ENCODE measurements at places on chromosomes 5 and 9.

- no peak for DNase-seq
Observed at GRCh38 chr9:111599092-111599954, at the start of gene PTGR1. TSS of gene PTGR1 (minus strand) at chr9:111599647. CDS start at chr9:111597422, 2,225 bp downstream.

- DNase-seq, result no peak
Observed at GRCh38 chr9:119709431-119709830, 340.2 kb upstream of the BRINP1 start.

DNA sequence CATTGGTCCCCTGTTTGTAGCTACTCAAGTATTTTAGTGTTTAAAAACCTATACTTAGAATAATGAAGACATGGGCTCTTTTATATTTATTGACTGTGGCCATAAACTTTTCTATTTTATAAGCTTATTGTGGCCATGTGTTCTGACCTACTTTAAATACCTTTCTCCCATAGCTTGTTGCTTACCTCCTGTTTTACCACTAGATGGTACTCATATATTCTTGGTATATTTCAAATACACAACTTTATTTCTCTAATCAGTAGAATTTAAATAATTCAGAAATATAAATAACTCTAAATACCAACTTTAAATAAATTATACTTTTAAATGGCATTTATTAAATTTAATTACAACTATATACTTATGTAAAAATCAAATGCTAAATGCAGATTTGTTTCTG is 498.0 kb downstream of the PRDM9 start:
- no peak for DNase-seq

GRCh38 chr9:23322392-23322791 is 503.6 kb downstream of the ELAVL2 start:
- DNase-seq, result no peak

- no peak for DNase-seq
Observed at GRCh38 chr5:150488519-150489359, 19.2 kb upstream of the NDST1 start.

DNA sequence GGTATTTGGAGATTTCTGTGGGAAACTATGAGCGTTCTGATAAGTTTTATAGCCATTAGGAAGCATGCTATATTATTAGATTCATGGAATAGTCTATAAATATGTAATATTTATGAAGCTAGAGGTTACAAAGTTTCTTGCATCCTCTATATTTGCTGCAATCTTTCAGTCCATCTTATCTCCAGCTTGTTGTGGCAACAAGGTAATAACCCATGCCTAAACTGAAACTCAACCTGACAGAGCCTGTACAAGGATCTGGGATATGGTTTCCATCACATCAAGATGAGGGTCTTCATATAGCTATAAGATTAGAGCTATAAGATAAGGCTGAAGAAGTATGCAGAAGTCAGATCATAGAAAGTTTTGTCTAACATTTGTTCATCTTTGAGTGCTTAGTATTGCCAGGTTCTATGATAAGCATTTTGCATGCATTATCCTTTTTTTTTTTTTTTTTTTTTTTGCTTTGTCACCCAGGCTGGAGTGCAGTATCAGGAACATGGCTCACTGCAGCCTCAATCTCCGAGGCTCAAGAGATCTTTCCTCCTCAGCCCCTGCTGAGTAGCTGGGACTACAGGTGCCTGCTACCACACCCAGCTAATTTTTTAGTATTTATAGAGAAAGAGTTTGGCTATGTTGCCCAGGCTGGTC is 14.8 kb downstream of the BAAT start:
- no peak for DNase-seq

DNA sequence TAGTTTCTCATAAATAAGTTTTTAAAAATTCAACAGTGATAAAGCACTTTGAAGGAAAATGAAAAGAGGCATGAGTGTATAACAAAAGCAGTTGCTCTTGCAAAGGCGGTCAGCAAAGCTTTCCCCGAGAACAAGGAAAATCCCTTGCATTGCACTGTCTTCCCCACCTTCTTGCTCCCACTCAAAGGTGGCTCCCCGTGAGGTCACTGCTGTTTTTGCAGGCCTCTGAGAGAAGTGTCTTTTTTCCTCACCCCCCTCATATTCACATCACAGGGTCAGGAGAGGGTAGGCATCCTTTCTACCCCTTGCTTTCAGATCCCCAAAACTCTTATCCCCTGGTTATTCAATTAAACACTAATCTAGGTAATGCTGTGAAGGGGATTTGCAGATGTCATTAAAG is 15.2 kb upstream of the SLC36A1 start:
- no peak for DNase-seq

DNA sequence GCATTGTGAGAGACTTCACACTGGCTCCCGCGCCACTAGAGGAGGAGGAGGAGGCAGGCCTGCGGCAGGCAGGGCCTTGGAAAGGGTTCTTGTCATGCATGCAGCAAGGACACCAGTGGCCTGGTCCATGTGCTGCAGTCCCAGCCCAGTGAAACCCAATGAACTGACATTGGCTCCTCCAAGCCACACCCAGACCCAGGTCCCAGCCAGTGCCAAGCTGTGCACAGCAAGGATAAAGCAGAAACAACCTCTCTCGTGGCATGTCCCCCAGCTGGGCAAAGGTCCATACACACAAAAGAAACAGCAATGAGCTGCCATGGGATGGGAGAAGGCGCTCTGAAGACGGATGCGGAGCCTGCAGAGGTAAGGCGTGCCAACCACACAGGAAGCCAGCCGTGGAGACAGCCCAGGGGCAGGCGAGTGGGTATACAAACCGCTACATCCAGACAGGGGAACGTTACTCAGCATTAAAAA is 89.2 kb downstream of the SEMA4D start:
- peak; percentile 63 for DNase-seq

- DNase-seq, result peak; percentile 42
Observed at GRCh38 chr5:10563110-10563944, 543 bp upstream of the ANKRD33B start.

GRCh38 chr9:117952581-117952980 is 248.4 kb downstream of the TLR4 start:
- no peak for DNase-seq

- no peak for DNase-seq
Observed at GRCh38 chr5:164364237-164365208, 859.1 kb downstream of the MAT2B start.

DNA sequence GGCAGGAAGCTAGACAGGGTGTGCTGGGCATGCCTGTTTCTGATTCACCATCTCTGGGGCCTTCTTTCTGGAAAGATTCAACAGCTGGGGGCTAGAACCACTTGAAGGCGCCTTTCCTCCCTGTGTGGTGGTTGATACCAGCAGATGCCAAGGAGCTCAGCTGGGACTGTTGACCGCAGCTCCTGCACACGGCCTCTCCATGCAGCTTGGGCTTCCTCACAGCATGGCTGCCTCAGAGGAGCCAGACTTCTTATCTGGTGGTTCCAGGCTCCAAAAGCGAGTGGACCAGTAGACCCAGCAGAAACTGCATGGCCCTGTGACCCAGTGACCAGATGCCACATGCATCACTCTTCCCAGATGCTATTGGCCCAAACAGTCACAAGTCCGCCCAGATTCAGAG is 74.7 kb upstream of the COL5A1 start:
- DNase-seq, result no peak

GRCh38 chr9:125913551-125913950 is 166.4 kb downstream of the PBX3 start:
- no peak for DNase-seq

- no peak for DNase-seq
Observed at GRCh38 chr5:86665984-86666760, 48.4 kb downstream of the COX7C start.

- DNase-seq, result no peak
Observed at GRCh38 chr9:38194870-38195269, 125.8 kb upstream of the SHB start.

GRCh38 chr5:171122372-171122771 is 186.7 kb upstream of the TLX3 start:
- DNase-seq, result no peak

DNA sequence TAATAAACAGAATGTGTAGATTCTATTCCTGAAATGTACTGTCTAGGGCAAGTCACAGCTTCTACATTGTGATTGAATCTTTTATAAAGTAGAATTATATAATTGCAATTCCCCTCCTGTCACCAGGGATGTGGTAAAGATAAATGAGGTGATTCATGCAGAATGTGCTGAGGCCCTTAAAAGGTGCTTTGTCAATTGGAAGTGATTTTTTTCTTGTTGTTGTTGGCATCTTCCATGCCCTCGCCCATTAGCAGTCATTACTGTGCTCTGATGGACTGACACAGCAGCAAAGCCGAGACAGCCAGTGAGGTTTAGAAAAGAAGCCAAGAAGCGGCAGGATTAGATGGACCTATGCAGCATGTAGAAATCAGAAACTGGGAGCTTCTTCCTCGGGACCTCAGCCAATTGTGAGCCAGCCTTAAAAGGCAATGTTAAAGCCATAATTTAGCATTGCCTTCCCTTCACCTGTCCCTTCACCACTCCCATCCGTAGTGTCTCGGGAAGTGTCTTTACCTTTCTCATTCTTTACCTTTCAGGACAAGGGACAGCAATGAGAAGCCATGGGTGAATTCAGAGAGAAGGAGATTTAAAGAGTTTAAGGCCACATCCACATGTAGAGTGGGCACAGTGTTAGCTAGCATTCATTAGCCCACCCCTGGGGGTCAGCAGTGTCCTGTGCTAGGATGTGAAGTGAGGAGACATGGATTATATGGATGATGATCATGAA is 257.8 kb downstream of the PLK2 start:
- DNase-seq, result no peak

DNA sequence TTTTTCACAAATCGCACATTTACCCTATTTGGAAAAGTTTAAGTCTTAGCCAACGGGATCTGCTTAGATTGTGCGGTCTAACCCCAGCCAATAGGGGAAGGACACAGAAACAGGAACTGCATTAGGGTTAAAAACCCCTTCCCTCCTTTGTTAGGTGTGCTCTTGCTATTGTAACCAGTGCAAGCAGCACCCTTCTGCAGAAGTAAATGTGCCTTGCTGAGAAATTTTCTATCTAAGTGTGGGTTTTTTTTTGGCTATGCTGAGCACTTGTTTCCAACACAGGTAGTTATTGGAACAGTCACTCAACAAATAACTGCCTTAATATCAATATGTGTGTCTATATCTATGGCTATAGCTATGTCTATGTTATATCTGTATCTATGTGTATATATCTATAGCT is 190.0 kb downstream of the TRIM32 start:
- no peak for DNase-seq

DNA sequence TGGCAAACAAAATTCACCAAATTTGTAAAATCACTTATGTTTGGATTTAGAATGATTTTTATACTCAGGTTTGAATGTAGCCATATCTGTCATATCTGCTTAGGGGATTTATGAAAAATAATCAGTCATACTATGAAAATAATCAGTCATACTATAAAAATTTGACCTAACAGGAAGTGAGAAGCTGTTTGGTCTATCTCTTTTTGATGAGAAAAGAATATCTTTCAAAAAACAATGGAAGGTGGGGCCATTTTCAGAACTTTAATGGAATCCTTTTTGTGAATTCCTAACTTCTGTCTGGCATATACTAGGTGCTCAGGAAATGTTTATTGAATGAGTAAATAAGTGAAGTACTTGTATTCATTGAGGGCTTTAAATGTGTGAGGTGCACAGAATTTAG is 70.1 kb downstream of the CWC27 start:
- no peak for DNase-seq

GRCh38 chr9:133991214-133991921 is 756 bp downstream of the VAV2 start:
- no peak for DNase-seq
